Stimulated activated CD8-positive, alpha-beta memory T cell treated with anti-CD3 and anti-CD28 coated beads, Interleukin-15, amount 100 ng/mL, for 4 hours (primary cell): ENCODE measurements at places on chromosomes 4 and X.

DNA sequence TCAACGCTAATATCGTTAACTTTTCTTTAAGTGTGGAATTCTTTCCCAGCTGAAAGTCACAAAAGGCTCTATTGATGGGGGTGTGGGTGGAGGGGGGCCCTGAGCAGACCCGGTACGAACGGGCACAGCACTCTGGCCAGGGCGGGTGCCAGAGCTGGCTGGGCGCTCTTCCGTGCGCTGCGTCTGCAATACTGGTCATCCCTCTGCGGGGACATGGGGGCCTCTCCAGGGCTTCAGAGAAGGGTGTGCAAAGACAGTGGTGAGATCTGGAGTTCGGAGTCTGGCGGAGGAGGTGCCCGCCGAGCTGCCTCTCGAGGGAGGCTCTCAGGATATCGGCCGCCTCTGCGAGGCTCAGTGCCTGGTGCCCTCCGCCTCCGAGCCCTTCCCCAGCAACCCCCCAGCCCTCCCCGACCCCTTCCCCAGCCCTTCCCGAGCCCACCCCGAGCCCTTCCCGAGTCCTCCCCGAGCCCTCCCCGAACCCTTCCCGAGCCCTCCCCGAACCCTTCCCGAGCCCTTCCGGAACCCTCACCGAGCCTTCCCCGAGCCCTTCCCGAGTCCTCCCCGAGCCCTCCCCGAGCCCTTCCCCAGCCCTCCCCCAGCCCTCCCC is 34.3 kb downstream of the FGFRL1 start:
- DNase-seq, result no peak

DNA sequence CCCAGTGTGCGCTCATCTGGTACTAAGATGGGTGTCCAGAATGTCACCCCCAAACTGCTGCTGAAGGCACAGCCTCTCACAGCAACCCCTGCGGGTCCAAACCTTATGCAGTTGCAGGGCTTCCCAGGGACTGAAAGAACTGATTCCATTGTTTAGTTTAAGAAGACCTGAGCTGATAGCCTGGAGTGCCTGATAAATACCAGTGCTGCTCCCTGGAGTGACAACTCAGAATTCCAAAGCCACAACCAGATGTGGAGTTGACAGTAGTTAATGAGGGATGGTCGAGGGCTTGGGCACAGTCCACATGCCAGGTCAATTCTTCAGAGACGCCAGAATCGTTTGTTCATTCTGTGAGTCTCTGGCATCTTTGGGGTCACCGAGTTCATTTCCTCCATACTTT is 71.2 kb downstream of the LNX1 start:
- DNase-seq, result no peak

GRCh38 chr4:139556724-139557555 is 921 bp upstream of the SETD7 start:
- DNase-seq, result peak; percentile 15

GRCh38 chrX:39653691-39654090 is 444.1 kb downstream of the BCOR start:
- DNase-seq, result no peak

- DNase-seq, result no peak
Observed at GRCh38 chr4:147326591-147326990, 154.3 kb upstream of the EDNRA start.

DNA sequence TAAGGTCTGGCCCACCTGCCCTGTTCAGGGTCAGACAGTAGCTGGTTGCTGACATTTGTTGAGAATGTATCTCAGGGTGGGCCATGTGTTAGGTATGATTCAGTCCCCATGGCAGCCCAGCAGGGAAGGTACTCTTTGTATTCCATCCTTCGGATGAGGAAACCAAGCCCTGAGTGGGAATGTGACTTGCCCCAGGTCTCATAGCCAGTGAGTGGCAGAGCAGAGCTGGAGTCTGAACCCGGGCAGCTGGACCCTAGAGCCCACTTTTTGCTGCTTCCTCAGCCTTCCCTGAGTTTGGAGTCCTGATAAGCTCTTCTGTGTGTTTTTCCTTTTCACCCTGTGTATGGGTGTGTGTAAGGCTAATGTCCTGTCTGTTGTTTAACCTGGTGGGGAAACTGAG is 21.6 kb upstream of the UBA1 start:
- no peak for DNase-seq

DNA sequence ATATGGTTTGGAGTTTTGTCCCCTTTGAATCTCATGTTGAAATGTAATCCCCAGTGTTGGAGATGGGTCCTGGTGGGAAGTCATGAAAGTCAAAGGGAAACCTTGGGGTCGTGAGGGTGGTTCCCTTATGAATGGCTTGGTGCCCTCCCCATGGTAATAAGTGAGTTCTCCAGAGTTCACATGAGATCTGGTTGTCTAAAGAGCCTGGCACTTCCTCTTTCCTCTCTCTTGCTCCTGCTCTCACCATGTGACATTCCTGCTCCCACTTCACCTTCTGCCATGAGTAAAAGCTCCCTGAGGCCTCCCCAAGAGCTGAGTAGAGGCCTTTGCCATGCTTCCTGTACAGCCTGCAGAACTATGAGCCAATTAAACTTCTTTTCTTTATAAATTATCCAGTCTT is 5.5 kb upstream of the IL15 start:
- no peak for DNase-seq

- no peak for DNase-seq
Observed at GRCh38 chrX:12975991-12976558, 1.2 kb downstream of the TMSB4X start.

DNA sequence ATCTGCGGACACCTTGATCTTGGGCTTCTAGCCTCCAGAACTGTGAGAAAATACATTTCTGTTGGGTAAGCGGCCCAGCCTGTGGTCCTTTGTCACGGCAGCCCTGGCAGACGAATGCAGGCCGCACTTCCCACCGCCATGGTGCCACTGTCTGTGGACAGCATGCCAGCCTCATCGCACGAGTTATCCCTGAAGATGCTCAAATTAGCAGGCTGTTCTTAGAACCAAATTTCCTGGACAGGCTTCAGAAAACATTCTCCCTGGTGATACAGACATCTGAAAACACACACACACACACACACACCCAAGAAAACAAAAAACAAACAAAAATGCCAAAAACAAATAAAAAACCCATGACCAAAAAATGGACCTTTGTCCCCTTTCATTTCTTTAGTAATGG is 343.5 kb upstream of the GATB start:
- no peak for DNase-seq

DNA sequence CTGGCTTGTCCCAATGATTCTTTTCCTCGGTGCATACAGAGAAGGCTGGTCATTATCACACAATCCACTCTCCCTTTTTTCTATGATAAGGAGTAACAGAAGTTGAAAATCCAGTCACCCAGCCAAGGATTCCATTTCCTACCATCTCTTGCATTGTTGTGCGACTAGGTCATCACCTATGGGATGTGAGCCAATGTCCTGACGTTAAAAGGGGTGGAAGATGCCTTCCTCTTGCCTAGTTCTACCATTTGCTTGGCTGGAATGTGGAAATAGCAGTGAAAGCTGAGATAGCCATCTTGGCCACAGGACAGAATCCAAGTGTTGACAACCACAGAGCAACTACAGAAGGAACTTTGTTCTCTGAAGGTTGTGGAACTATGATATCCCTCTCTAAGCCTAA is 132.2 kb upstream of the KIT start:
- no peak for DNase-seq

DNA sequence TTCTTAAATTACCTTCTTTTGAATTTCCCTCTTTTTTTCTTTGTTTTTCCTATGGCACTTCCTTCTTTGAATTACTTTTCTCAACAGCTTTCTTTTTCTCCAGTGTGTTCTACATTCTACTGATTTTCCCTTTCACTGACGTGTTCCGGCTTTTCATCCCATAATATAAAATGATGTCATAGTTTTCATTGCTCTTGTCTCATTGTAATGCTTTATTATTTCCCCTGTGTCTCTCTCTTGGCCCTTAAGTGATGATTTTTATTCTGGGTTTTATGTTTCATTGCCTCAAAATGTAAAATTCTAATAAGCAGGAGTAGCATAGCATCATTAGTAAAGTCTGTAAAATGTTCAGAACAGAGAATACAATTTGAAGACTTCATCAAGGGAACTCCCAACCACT is 299.3 kb downstream of the KCTD8 start:
- no peak for DNase-seq

DNA sequence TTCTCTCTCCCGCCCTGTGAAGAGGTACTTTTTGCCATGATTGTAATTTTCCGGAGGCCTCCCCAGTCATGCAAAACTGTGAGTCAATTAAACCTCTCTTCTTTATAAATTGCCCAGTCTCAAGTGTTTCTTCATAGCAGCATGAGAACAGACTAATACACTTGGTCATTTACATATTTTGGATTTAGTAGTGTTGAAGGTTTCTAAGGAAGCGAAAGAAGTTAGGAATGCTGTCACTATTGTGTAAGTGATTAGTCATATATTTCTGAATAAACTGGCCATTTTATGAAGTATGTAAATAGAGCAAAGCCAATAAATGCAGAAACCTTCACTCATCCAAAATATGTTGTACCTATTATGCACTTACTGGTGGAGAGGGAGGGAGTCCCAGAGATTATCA is 34.4 kb upstream of the GK2 start:
- no peak for DNase-seq

GRCh38 chr4:53534684-53535083 is 56.6 kb downstream of the LNX1 start:
- no peak for DNase-seq

GRCh38 chr4:177680308-177680707 is 238.1 kb upstream of the AGA start:
- no peak for DNase-seq

DNA sequence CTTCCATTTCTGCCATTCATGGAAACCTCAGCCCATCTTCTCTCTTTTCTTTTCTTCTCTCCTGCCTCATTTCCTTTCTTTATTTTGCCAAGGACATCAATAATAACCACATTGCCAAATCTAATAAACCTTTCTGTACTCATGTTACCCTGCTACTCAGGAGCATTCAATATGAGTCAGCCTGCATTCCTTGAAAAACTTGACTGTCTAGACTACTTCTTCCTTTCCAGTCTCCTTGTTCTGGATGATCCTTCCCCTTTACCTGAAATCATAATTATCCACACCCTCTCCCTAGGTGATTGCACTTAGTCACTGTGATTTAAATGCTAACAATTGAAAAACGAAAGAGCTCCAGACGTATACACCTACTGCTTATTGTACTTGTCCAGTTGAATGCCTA is 253.2 kb upstream of the CENPE start:
- no peak for DNase-seq

GRCh38 chr4:14856062-14856933 is 146.0 kb upstream of the CPEB2 start:
- no peak for DNase-seq

DNA sequence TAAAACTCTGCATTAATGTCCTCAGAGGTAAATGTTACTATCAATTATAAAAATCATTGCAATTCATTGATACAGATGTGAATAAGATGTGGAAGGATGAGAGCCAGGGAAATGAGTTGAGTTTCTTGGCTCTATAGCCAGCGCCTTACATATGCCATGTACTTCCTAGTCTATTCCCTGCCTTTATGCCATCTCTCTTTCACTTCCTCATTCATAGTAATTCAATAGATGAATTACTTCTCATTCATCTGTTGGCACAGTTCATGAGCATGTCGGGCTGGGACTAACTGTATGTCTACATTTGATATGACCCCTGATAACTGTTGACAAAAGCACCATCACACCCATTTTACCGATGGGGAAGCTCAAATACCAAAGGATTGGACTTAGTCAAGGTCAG is 55.7 kb downstream of the LNX1 start:
- no peak for DNase-seq

DNA sequence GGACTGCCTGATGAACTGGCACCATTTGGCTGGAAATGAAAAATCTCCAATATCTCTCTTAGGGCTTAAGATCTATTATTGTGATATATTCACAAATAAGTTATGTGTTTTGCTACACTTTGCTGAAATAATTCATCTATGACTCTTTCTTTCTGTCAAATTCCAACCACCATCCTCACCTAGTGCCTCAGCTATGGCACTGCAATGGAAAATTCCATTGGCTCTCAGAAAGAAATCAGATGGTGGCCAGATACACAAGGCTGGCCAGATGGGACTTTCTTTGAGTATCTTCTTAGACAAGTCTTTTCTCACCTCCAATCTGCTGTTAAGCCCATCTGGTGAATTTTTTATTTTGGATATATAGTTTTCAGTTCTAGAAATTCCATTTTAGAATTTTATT is 28.0 kb downstream of the NAT8L start:
- DNase-seq, result no peak

GRCh38 chrX:79259073-79259689 is 108.0 kb downstream of the ITM2A start:
- DNase-seq, result no peak

- DNase-seq, result no peak
Observed at GRCh38 chr4:38957261-38957815, 74.9 kb downstream of the TMEM156 start.

DNA sequence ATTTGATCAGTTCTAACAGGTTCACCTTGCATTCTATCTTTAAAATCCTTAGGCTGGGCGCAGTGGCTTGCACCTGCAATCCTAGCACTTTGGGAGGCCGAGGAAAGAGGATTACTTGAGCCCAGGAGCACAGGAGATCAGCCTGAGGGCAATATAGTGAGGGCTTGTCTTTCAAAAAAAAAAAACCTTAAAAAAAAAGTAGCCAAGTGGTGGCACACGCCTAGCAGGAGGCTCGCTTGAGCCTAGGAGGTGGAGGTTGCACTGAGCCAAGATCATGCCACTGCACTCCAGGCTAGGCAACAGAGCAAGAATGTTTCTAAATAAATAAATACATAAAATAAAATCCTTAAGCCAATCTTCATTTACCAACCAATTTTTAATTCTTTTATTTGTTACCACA is 75.6 kb downstream of the PRSS12 start:
- DNase-seq, result no peak

DNA sequence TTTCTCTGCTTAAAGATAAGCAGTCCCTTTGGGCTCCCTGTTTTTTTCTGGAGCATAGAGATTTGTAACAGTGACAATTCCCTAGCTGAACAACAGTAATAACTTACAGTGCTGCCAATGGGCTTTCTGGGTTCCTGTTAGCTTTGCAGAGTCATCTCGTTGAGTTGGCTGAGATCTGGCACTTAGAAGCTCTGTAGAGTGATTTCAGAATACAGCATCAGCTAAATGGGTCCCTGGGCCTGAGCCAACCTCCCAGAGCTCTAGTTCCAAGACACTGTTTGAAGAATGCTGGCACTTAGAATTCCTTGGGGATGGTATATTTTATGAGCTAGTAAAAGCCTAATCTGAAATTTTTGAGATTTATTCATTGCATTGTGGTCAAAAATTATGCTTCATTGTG is 43.5 kb upstream of the SERTM2 start:
- DNase-seq, result no peak

DNA sequence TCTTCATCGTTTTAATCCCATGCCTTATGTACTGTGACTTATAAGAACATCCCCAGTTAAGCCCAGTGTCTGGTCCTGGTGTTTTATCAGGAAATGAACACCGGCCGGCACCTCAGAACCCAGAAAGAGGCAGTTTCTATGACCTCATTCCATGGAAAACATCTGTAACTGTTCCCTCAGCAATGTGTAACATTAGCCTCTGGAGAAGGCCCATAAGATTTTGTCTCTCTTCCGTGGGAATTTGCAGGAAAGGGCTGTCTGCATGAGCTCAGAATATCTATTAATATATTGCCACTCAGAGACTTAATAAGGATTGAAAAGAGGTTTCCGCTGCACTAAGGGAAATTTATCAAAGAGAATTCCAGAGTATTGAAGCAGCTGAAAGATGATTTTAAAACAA is 3.1 kb upstream of the TCEANC start:
- no peak for DNase-seq

- no peak for DNase-seq
Observed at GRCh38 chr4:42453612-42454011, 56.3 kb downstream of the SHISA3 start.

- peak; percentile 14 for DNase-seq
Observed at GRCh38 chr4:48909697-48910096, 3.1 kb upstream of the OCIAD2 start.
